A172 (cell line): ENCODE measurements at places on chromosomes 12 and 14.

GRCh38 chr14:22252686-22253085 lies 336.3 kb downstream of the DAD1 start:
- no peak for DNase-seq

- DNase-seq: no peak
Observed at GRCh38 chr12:44653861-44654527, 222.1 kb downstream of the NELL2 start.

GRCh38 chr12:15584366-15585041 lies 204.7 kb downstream of the EPS8 start:
- DNase-seq: peak; percentile 26

DNA sequence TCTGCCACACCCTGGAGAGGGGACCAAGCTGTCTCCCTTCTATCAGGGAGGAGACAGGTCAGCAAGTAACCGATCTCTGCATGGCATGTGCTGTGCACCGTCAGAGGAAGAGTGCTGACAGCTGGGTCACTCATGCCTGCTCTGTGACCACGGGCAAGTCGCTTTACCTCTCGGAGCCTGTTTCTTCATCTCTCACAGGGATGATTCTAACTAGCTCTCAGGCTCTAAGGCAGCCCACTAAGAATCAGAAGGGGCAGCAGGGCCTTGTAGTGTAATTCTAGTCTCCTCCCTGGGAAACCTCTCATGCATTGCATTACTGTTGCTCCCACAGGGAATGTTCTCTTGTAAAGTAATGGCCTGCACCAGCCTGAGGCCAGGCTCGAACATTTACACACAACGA lies 11.9 kb downstream of the CD9 start:
- DNase-seq: no peak

DNA sequence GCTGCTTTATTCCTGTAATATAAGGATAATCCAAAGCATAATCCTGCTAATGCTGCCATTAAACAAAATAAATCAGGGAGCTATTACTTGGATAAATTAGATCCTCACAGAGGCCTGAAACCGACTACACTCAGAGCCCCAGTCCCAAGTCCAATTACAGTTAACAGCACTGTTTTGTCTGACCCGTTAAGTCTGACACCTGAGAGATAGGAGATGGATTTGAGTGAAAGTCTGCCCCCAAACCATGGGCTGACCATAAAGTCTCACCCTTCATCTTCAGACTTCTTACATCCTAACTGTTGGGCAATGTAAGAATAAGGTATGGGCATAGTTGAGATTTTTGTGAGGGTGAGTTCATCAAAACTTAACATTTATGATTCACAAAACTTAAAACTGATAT lies 181.7 kb downstream of the PLCZ1 start:
- DNase-seq: no peak

- DNase-seq: no peak
Observed at GRCh38 chr12:23757541-23757962, 191.9 kb downstream of the SOX5 start.

- no peak for DNase-seq
Observed at GRCh38 chr12:71556448-71556847, 107.2 kb downstream of the ZFC3H1 start.

DNA sequence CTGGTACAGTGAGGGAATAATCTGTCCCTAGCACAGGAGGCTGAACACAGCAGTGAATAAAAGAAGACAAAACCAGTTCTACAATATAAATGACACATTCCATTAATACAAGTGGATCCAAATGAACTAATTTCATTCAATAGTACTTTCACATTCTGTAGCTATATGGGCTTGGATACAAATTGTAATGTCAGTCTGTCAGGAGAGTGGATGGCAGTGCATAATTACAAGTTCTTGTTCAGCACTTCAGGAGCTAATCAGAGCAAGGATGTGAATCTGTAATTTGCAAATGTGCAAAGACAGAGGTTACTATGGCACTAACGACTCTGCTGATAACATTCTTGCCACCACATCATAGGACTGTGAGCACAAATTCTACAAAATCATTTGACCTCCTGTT lies 697.9 kb downstream of the DIO2 start:
- DNase-seq: no peak

- DNase-seq: no peak
Observed at GRCh38 chr14:68589447-68590200, 203.2 kb downstream of the ZFP36L1 start.

GRCh38 chr12:108127654-108128053 lies 1.4 kb upstream of the WSCD2 start:
- no peak for DNase-seq

DNA sequence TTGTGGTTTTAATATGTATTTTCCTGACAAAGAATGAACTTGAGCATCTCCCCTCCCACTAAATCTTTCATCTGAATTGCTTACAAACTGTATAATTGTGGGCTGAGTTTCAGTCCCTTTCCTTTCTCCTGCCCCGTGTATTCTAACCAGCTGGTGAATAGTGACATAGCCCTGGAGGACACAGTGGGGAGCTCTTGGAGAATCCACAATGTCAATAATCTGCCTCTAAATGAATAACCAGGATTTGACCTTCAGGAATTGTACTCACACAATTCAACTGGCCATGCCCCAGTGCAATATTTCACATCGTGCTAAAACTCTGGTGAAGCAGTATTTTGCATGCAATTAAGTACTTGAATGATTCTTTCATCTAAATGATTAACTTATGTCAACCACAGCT lies 177.2 kb downstream of the C12orf42 start:
- DNase-seq: no peak

DNA sequence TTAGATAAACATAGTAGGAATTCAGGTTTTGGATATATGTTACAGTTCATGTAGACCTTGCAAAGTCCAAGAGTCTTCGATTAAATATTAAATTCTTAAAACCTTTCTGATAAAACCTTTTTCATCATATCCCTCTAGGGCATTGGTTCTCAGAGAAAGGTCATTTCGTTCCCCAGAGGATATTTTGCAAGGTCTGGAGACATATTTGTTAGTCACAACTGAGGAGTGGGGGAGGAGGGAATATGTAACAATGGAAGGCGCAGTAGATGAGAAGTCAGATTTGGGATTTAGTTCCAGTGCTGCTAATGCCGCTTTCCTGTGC lies 5.3 kb downstream of the TMEM253 start:
- no peak for DNase-seq

DNA sequence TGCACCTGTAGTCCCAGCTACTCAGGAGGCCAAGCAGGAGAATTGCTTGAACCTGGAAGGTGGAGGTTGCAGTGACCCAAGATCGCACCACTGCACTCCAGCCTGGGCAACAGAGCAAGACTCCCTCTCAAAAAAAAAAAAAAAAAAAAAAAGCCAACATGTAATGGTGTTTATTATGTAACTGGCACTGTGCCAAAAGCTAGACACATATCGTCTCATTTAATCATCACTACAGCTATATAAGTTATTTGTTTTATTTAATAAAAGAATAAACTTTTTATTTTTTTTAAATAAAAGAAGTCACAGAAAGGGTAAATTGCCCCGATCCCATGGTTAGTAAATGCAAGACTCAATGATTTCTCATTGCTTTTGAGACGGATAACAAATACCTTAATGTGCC lies 76.9 kb downstream of the PTCSC3 start:
- no peak for DNase-seq

- no peak for DNase-seq
Observed at GRCh38 chr12:9184276-9184675, 23.9 kb downstream of the PZP start.
